Stomach (tissue), 19 donors: ENCODE measurements at places on chromosomes 12 and 14.

DNA sequence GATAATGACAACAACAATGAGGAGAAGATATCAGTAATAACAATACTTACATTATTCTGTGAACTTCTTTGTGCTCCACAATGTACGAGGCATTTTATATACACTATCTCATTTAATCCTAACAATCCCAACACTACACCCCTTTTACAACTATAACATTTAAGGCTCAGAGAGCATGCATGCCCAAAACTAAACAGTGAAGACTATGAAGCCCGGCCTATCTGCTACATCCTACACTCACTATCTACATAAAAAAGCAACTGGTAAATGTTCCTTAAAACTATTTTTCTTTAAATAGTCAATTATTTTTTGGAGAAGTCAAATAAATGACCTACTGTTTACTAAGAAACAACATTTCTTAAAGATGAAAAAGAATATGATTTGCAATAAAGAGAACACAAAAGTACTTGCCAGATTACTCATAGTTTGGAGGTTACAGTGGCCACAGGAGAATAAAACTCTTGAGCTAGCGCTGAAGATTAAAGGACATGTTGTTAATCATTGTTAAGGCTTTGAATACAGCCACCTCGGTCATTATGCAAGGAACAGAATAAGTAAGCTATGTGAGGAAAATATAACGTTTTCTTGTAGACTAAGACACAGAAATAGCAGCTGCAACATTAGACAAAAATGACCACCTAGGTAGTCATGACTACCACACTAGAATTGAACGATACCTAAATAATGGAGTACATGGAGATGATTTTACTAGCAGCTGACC, 56.7 kb downstream of the EPS8 start:
- DNase-seq, result peak; percentile 54

GRCh38 chr12:104132351-104132956, 5.6 kb downstream of the NFYB start:
- DNase-seq, result no peak

DNA sequence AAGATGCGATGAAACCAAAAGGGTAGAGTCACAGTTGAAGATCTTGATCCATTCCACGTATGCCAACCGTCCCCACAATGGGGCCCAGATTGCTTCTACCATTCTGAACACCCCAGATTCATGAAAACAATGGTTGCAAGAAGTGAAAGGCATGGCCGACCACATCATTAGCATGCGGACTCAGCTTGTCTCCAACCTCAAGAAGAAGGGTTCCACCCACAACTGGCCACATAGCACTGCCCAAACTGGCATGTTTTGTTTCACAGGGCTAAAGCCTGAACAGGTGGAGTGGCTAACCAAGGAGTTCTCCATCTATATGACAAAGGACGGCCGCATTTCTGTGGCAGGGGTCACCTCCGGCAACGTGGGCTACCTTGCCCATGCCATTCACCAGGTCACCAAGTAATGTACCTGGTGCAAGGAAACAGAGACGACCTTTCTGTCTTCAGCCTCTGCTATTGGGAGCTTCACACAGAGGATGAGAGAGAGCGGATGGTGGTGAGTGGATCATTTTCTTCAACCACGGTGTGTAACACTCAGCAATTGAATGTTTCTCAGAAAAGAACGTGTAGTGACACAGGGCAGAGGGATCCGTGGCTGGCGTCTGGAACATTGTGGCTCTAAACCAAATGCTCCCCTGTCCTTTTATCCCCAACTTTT, 26.8 kb upstream of the CLEC2D start:
- DNase-seq, result no peak

DNA sequence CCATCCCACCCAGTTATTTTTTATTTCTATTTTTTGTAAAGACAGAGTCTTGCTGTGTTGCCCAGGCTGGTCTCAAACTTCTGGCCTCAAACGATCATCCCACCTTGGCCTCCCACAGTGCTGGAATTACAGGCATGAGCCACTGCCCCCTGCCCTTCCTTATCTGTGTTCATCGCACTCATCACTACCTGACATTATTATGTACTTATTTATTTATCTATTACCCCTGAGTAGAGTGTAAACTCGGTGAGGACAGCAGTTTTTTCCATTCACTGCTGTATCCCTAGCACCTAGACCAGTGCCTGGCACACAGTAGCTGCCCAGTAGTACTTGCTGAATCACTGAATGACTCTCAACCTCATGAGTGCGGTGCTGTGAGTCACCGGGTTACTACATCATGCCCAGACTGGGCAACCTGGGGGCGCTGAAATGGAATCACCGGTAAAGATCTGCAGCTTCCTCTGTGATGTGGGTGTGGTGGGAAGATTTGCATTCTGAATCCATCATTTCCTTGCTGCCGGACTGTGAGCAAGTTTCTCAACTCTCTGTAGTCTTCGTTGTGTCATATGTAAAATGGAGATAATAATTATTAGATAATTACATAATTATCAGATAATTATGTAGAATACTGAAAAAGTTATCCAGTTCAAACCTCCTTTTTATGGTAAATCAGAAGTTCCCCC, 81.9 kb upstream of the USP44 start:
- peak; percentile 55 for DNase-seq

- DNase-seq, result no peak
Measured at GRCh38 chr12:81872400-81872799, 113.2 kb upstream of the PPFIA2 start.

DNA sequence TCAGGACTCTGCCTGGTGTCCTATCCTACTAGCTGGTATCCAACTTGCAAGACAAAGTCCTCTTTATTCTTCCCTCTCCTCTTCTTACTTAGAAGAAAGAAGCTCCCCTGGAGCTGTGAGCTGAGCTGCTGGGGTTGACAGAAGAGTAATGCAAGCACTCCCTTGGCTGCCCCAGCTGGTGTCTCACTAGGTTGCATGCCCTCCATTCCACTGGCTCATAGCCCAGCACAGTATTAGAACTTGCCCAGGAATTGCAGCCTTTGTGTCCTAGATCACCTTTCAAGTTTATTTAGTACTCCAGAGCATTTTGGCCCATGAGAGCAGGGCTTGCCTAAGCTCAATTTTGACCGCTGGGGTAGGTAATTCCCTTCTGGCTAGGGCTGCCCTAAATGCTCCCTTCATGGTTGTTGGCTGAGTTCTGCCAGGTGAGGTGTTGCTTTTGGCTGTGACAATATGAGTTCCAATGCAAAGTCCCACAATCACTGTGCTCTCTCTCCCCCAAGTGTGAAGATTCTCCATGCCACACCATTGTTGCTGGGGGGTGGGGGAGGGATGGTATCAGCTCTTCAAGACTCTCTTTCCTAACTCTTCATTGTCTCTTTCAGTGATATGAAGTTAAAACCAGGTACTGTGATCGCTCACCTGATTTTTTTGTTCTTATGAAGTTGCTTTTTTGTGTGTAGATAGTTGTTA, 317.4 kb upstream of the DDHD1 start:
- peak; percentile 16 for DNase-seq

GRCh38 chr14:99907761-99908652, 114.8 kb downstream of the EML1 start:
- DNase-seq, result no peak

DNA sequence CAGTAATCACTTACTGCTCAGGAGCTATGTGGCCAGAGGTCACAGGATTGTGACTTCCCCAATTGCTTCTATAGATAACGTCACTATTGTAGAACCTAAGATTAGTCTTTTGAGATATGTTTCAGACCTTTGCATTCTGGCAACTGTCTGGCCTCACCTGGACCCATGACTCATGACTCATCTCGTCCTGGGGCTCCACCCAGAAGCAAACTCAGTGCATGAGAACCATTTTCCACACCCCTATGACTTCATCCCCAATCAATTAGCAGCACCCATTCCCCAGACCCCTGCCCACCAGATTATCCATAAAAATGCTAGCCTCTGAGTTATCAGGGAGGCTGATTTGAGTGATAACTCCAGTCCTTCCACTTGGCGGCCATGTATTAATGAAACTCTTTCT, 186.9 kb downstream of the EMP1 start:
- DNase-seq, result peak; percentile 50
